ENCODE measurements at places on chromosomes 12 and 14.

DNA sequence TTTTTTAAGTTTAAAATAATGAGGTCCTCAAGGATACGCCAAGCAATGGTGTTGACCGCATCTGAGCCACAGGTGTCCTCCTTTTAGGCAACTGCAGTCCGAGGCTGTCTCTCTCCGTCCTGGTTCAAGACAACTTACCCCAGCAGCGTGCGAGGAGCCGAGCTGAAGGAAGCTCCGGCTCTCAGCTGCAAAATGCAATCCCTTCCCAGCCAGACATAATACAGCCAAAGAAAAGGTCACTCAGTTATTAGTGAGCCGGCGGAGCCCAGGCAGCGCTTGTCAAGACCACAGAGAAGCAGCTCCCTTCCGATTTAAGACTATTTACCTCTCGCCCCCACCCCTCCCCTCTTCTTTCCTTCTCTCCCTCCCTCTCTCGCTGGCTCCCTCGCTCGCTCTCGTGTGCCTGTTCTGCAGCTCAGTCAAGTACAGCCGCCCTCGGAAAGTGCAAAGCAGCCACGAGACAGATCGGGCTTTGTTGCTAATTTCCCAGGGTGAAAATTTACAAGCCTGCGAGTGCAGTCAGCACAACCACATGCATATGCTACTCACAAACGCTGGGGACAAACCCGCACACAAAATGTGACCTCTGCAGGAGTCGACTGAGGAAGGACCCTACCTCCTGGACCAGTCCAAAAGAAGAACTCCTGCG, 363 bp upstream of the LMO3 start:
- no peaks in the 10 kb centered on the region for H3K27me3 ChIP-seq
- no peaks in the 10 kb centered on the region for H3K4me1 ChIP-seq
- peaks cover 11% of the 10 kb centered on the region for H3K36me3 ChIP-seq
- peak overlapping the region; percentile 71 for H3K4me3 ChIP-seq
- peak; percentile 29 for DNase-seq
- H3K27ac ChIP-seq = no peak overlapping the region

DNA sequence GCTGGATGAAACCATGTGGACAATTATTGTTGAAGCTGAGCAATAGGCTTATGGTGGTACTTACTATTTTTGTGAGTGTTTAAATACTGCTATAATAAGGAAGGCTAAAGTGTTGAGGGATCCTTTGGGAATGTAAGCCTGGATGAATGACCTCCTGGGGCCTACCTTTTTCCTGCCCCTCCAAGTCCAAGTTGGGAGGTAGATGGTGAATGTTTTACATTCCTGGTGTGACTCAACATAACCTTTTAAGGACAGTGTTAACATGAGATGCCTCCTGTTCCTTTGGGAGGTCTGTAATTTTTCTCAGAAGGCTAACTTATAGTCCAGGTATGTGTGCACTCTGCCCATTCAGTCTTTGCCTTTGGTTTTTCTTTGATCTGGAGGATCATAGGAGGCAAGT, 315.9 kb downstream of the NRXN3 start:
- H3K4me3 ChIP-seq = no peak overlapping the region
- H3K27me3 ChIP-seq = peaks cover 36% of the 10 kb centered on the region
- H3K27ac ChIP-seq = no peak overlapping the region
- no peaks in the 10 kb centered on the region for H3K36me3 ChIP-seq
- DNase-seq = no peak
- no peaks in the 10 kb centered on the region for H3K4me1 ChIP-seq

DNA sequence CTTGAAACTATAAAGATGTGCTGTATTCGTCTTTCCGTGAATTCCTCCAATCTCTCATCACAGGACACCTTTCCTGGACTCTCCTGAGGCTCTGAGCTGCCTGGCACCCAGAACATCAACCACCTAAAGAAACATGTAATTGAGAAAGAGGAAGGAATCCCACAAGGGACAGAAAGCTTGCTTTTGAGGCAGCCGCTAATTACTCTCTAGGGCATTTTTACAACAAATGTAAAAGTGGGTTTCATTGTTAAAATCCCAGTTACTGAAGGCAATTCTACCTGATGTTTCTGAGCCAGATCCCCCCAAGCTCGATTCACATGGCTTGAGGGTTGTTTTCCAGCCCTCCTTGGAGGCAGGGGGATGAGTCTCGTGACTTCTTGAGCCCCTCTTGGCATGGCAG, 238.5 kb upstream of the LHX5 start:
- H3K4me1 ChIP-seq = no peaks in the 10 kb centered on the region
- DNase-seq = no peak
- no peaks in the 10 kb centered on the region for H3K36me3 ChIP-seq
- no peak overlapping the region for H3K27ac ChIP-seq
- H3K4me3 ChIP-seq = no peak overlapping the region
- peaks cover 95% of the 10 kb centered on the region for H3K27me3 ChIP-seq

- peaks cover 24% of the 10 kb centered on the region for H3K4me1 ChIP-seq
- DNase-seq = peak; percentile 76
- H3K27me3 ChIP-seq = no peaks in the 10 kb centered on the region
Observed at GRCh38 chr14:91418387-91419043, 895 bp upstream of the CCDC88C start.

- peak overlapping the region; percentile 76 for H3K4me3 ChIP-seq
- H3K4me1 ChIP-seq = peaks cover 23% of the 10 kb centered on the region
- peak; percentile 71 for DNase-seq
- no peak overlapping the region for H3K27ac ChIP-seq
- H3K36me3 ChIP-seq = peaks cover 10% of the 10 kb centered on the region
- peaks cover 30% of the 10 kb centered on the region for H3K27me3 ChIP-seq
Observed at GRCh38 chr14:60331201-60332045, 82.4 kb downstream of the PPM1A start.

Data from Calu3 (cell line).